ENCODE measurements at places on chromosomes 1 and 21.

GRCh38 chr1:57517587-57518374 lies 93.9 kb upstream of the DAB1 start:
- DNase-seq: no peak

DNA sequence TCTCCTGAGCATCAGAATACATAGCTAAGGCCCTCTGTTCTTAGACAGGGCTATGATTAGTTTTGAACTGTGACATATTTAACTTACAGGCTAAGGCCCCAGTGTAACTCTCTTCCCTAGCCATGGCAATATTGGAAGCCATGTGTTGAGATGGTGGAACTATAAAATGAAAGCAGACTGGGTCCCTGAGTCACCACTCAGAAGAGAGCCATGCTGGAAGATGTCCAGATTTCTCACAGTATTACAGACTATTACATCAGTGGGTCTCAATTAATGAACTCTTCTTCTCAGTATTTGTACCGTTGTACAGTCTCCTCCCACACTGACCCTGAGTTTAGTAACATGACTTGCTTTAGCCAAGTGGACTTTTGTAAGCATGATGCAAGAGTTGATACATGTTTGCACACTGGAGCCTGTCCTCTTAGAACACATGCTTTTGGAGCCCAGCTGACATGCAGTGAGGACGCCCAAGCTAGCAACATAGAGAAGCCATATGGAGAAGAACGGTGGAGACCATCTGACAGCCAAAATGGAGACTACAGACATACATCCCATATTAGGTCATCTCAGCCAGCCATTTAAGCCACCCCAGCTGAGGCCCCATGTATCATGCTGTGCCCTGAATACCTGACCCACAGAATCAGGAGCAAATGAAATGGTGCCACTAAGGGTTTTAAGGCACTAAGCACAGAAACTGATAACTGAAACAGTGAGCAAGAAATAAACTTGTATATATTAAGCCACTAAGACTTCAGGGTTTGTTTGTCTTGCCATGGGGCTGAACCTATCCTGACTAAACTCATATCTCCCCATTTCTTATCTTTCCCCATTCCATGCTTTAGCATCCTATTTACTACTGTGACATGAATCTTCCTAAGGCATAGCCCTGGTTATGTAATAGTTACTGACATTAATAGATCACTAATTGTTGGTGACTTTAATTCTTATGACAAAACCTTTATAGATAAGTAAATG lies 24.4 kb downstream of the TBX15 start:
- no peak for DNase-seq

GRCh38 chr1:86747304-86747703 lies 42.9 kb downstream of the SH3GLB1 start:
- DNase-seq: no peak

- DNase-seq: no peak
Observed at GRCh38 chr1:50704126-50704525, 255.9 kb downstream of the FAF1 start.

GRCh38 chr1:31855038-31855845 lies 39.4 kb upstream of the SPOCD1 start:
- DNase-seq: no peak

DNA sequence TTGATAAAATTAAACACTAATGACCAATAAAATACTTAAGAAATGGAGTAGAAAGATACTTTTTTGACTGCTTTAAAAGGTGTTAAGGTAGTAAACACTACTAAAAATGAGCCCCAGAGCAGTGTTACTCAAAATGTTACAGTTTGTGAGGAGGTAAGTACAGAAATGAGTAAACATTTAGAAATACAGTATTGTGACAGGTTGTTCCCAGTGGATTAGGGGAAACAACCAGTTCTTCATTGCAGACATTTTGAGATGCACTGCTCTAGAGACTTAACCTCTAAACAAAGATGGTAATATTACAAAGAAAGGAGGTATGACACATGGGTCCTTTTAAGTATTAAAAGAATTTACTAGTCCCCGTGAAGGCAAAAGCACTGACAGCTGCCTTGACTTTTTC lies 12.7 kb downstream of the DHX9 start:
- DNase-seq: no peak

DNA sequence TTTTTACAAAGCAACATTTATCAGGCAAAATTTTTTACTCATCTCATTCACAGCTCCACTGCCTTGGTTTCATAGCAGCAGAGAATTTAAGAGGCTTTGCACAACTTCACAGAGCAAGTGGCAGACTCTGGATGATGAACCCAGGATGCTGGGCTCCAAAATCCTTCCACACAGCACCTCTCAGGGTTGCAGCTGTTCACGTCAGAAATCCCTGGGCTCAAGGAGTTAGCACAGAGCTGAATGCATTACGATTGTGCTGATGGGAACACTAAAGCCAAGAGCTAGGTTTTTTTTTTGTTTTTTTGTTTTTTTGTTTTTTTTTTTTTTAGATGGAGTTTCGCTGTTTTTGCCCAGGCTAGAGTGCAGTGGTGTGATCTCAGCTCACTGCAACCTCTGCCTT lies 2.4 kb upstream of the HTR6 start:
- DNase-seq: no peak

DNA sequence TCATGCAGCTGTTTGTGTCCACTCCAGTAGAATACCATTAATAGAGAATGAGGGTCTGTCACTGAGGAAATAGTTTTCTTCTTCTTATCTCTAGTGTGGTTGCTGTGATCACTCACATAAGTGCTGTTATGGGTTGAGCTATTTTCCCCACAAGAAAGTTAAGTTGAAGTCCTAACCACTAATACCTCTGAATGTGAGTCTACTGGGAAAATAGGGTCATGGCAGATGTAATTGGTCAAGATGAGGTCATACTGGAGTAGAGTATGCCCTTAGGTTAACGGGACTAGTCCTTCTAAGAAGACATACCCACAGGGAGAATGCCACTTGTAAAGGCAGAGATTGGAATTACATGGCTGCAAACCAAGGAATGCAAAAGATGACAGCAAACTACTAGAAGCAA lies 70.5 kb upstream of the COL24A1 start:
- DNase-seq: no peak

DNA sequence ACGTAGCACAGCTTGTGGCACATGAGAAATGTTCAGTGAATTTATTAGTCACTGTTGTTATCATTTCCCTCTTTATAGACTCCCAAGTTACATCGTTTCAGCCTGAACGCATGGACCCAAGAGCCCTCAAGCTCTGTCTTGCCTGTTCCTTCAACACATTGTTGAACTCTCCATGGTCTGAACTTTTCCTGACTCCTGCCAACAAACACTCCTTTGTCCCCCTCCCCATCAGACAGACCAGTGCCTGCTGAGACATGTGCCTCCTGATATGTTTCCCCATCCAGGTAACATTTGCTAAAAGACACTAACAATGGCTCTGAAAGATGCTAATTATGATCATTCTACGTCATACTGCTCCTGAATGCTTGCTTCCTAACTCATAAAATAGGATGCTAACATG lies 108.7 kb upstream of the NFIA start:
- no peak for DNase-seq

GRCh38 chr1:54922921-54923421 lies 36.0 kb upstream of the DHCR24 start:
- DNase-seq: no peak
